Spleen (tissue), 13 donors: ENCODE measurements at places on chromosomes 1 and 21.

GRCh38 chr21:38921511-38922251 lies 116.0 kb downstream of the ETS2 start:
- no peak for DNase-seq

GRCh38 chr1:65230731-65231481 lies 78.4 kb upstream of the DNAJC6 start:
- DNase-seq = no peak

DNA sequence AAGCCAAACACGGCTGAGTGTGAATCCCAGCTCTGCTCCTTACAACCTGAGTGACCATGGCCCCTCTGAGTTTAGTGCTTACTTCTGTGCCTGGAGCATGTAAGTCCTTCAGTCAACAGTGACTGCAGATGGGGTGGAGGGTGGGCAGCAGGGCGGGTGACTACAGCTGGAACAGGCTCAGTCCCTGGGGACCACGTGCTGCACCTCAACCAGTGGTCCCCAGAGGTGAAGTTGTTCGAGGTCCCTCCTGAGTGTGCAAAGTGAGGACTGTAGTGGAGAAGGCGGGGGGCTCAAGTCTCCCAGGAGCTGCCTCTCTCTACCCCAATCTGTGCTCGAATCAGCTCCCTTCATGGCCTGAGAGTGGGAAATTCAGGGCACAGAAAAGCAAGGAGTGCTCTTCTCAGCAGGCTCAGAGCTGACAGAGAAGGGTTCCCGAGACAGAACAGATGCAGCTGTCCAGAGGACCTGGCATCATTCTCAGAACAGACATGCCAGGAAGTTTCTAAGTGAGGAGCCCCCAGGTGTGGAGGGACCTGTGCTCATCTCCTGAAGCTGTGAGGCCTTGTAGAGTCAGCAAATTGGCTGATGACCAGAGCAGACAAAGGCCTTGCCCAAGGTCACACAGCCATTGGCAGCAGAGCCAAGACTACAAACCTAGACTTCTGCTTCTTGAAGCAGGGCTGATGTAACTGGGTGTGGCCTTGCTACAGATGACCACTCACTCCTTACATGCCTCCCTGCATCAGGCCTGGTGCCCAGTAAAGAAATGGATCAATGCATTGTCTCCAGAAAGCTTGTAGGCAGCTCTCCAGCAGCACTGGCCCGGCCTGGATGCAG lies 61.7 kb upstream of the EDN2 start:
- peak; percentile 41 for DNase-seq

- DNase-seq = no peak
These were observed 29.4 kb upstream of the GCLM start for GRCh38 chr1:93938461-93939145.
